ENCODE measurements at places on chromosomes 4 and X.
A peak's percentile ranks its signal among the peaks of the same experiment; 100 is the strongest.

GRCh38 chr4:3283483-3283882 is 9.3 kb upstream of the RGS12 start:
- DNase-seq = no peak

DNA sequence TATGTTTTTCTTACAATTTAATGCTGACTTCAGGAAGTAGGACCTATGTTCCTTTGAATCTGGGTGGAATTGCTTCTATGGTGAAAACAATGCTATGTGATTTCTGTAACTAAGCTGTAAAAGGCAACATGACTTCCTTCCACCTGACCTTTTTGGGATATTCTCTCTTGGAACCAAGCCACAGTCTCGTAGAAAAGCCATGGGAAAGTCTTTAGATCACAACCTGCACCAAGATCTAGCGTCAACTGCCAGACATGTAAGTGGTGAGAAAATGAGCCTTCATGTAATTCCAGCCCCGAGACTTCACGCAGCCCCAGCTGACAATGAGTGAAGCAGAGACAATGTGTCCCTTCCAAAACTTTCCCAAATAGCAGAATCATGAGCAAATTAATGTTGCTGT is 297.0 kb upstream of the DCAF8L1 start:
- no peak for DNase-seq

- DNase-seq = no peak
Measured at GRCh38 chr4:6815029-6815836, 32.7 kb downstream of the KIAA0232 start.

- DNase-seq = no peak
Measured at GRCh38 chrX:4764888-4765287, 1051.4 kb upstream of the PRKX start.

- DNase-seq = no peak
Measured at GRCh38 chr4:187294861-187295260, 571.2 kb upstream of the FAT1 start.

DNA sequence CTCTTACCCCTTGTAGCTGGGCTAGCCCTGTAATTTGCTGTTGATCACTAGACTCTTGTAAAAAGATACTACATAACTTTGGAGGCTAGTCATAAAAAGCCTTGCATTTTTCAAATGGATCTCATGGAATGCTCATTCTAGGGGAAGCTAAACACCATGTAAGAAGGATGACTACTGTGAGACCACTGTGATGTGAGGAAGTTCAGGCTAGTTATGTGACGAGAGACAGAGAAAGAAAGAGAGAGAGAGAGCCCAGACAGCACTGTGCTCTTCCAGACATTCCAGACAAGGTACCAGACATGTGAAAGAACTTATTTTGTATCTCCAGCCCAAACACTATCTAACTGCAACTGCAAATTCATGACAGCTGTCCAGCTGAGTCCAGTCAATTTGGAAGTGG is 404.6 kb upstream of the PITX2 start:
- no peak for DNase-seq

DNA sequence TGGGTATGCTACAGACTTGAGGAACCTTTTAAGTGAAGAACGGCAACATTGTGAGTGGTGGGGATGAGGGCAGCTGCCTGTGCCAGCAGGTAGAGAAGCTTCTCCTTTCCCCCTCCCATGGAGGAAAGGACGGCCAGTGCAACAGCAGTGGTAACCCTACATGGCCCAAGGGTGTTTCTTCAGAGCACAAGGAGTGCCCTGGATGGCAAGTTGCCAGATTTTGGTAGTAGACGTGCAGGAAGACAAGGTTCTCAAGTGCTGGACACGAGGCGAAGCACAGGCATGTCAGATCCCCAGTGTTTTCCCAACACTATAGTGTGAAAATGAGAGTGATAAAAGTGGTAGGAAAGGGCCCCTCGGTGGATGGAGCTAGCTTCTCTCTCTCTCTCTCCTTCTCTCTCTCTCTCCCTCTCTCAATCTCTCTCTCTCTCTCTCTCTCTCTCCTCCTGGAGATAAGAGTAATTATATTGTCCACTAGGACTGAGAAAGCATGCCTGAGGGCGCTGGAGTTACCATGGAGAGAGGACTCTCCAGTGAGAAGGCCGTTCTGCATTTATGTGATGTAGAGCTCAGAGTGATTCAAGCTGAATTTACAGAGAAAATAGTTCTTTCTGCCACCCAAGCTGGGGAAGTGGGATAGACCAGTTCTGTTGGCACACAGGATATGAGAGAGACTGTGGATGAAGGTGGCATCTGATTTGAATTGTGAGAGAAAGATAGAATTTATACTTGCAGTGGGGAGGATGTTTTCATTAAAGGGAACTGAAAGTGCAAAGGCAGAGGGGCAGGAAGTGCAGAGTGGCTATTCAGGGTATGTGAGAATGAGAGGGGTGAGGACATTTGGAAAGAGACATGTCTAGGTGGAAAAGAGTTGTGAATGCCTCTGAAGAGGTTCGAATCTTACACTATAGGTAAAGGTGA is 25.7 kb upstream of the TRPC3 start:
- DNase-seq = no peak

DNA sequence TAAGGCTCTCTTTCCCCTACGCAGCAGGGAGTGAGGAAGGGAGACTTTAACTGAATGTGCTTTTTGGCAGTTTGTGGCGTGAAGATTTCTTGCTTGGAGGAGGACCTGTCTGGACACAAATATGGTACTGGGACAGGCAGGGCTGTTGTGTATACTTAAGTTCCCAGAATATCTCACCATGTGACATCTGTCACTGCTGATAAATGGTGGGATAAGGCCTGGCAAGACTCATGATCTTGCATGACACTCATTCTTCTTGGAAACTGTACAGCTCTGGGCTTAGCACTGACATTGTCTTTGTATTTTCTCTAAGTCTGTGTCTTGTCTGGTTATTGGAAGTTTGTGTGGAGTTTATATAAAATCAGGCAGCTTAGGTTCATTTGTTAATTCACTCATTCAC is 93.1 kb downstream of the STK32B start:
- no peak for DNase-seq

DNA sequence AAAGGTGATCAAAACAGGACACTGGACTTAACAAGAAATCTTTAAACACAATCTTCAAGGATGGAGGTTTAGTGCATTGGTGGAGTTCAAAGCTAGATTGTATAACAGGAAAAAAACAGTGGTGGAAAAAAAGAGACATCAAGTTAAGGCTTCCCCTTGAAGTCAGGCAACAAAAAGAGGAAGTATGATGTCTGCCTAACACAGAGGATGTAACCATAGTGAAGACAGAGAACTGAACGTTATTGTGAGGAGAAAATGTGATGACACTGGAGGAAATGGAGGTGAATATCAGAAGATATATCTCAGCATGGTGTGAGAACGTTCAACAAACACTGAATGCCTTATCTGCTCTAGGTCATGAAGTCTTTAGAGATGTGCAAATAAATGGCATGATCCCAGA is 192.4 kb upstream of the AR start:
- DNase-seq = no peak

GRCh38 chrX:8565729-8566128 is 101.1 kb downstream of the VCX3B start:
- DNase-seq = no peak

- no peak for DNase-seq
Measured at GRCh38 chr4:147430111-147430510, 50.8 kb upstream of the EDNRA start.

DNA sequence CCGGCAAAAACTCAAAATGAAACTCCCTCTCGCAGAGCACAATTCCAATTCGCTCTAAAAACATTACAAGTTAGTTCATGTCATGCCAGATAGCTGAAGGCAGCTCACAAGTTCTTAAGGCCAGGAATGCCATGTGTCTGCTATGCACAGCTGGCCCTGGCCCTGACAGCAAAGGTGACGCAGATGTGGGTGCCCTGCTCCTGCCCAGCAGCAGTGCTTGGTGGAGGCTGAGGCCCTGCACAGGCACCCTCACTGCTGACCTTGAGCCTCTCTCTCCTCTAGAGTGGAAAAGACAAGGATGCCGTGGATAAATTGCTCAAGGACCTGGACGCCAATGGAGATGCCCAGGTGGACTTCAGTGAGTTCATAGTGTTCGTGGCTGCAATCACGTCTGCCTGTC is 2.9 kb downstream of the S100P start:
- DNase-seq = no peak

- DNase-seq = no peak
Measured at GRCh38 chrX:5753291-5753690, 475.4 kb downstream of the NLGN4X start.

- no peak for DNase-seq
Measured at GRCh38 chr4:89123451-89123851, 12.1 kb downstream of the TIGD2 start.

- no peak for DNase-seq
Measured at GRCh38 chr4:74005528-74005927, 7.1 kb upstream of the CXCL5 start.

- no peak for DNase-seq
Measured at GRCh38 chr4:84573385-84574068, 9.4 kb upstream of the CDS1 start.

DNA sequence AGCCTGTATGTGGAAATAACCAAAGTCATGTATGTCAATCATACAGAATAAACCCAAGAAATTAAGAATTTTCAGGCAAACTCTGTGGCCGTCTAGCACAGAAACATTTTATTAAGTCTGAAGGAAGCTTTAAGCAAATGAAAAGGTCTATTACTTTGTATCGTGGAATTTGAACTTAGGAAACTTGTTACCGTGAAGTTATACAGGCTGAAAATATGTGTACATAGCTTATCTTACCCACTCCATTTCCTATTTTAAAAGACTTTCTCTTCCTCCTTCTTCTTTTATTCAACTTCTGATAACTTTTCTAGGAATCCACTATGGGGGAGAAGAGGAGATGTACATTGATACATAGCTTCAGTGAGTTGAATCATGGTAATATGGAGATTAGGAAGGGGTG is 108.3 kb downstream of the AGTR2 start:
- DNase-seq = no peak

DNA sequence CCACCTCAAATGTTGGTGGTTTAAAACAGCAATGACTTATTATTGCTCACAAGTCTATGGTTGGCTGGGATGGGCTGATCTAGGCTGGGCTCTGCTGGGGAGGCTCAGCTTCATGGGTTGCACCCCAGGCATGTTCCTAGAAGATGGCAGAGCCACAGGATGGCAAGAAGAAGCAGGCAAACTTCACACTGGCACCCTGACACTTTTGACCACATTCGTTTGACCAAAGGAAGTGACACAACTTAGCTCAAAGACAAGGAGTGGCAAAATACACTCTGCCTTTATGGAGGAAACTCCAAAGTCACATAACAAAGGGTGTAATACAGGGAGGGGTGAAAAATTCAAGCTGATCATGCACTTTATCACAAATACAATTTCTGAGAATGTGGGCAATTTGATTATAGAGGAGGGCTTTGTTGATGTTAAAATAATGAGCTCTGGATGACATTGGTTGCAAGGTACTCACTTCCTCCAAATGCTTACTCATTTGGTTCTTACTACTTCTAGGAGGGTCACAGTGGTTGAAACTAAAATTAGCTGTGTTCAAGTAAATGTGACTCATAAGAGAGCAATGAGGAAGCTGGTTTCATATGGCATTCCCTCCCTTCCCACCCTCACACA is 249.2 kb upstream of the RPS6KA3 start:
- DNase-seq = no peak

GRCh38 chr4:139854668-139855403 is 189.2 kb downstream of the MGST2 start:
- DNase-seq = no peak

DNA sequence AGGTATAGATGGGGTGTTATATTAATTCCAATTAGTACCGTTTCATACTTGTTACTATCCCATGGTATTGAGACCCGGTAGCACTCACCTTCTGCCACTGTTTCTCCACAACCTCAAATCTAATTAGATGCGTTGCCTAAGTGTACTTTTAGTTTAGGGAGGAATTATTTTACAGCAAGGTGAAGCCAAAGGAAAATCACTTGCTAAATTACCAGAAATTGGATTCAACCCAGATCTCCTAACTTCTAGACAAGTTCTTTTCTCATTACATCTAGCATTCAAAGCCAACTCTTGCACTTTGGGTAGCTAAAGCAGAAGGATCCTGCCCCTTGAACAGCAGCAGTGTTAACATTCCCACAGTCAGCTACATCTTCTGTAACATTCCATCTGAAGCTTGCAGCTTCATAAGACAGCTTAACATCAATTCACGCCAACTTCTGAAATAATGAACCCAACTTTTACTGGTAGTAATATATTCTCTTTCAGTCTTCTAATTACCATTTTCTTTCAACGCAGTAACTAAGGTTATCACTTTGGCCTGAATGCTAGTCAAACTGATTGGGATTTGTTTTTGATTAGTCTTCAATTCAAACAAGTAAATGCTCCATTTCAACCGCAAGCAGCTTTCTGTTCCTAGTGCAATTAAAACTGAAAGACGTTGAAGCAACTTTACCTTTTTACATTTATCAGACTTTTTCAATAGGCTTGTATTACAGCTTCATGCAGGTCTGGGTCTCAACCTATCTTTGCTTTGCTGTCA is 934 bp upstream of the SEC31A start:
- DNase-seq = no peak

GRCh38 chrX:861340-861890 is 230.8 kb downstream of the SHOX start:
- no peak for DNase-seq

DNA sequence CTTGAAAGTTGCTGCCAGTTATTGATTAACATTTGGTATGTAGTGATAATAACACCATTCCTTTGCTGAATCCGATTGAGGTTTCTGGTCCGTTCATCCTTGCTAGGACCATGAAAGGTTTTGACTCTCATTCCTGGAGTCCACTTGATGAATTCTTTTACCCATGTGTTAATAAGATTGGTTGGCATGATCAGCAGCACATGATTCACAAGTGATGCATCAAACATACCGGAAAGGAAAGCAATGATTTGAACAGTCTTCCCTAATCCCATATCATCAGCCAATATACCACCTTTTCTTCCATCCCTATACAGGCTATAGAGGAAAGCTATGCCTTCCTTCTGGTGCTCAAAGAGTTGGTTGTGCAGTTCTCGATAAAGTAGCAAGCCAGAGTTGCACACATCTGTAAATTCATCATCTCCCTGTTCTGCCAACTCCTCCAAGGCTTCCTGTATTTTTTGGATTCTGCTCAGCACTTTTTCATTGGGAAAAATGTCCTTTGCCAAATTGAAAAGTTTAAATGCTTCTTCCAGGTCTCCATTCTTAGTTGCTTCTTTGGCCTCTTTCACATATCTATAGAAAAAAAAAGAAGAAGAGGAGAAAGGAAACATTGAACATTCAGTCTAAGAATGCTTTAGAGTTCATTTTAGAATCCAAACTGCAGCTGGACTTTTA is 26.7 kb downstream of the PIN4 start:
- DNase-seq = no peak

GRCh38 chr4:15738877-15739276 is 36.0 kb downstream of the BST1 start:
- DNase-seq = peak; percentile 43

GRCh38 chr4:139629436-139630125 is 36.0 kb upstream of the MGST2 start:
- DNase-seq = no peak

GRCh38 chr4:7083597-7084563 is 16.0 kb upstream of the GRPEL1 start:
- no peak for DNase-seq

- DNase-seq = no peak
Measured at GRCh38 chrX:19725641-19726040, 161.8 kb downstream of the SH3KBP1 start.

Data from Ammon's horn (tissue), 1 donor.